ENCODE measurements at places on chromosomes 5 and 9.

DNA sequence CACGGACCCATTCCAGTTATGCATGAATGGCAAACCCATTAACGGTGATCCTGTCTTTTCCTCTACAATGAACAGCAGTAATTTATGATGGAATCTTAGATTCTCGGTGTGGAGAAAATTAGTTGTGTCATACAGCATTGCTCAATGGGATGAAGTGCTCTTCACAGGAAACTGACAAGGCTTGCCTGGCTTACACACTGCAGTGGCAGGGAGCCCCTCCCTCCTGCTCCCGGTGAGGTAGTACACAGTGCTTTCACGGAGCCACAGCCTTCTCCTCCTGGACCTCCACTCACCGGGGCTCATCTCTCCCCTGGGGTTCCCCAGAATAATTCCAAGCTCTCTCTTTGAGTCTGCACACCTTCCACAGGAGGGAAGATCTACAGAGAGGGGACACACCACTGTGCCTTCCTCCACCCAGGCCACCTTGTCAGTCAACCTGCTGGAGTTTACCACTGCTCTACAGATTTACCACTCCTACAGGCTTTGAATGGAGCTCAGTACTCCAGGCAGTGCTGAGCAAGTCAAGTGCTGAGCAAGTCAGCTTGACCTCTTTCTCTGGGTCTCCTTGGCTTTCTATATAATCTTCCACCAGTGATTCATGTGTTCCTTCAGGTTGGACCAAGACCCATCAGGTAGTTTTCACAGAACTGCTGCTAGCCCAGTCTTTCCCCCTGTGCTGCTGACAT lies 59.1 kb upstream of the TBC1D2 start:
- H3K27me3 ChIP-seq: no peaks in the 10 kb centered on the region
- no peaks in the 10 kb centered on the region for H3K4me1 ChIP-seq
- no peak for DNase-seq
- no peak overlapping the region for H3K27ac ChIP-seq
- no peak overlapping the region for H3K4me3 ChIP-seq

DNA sequence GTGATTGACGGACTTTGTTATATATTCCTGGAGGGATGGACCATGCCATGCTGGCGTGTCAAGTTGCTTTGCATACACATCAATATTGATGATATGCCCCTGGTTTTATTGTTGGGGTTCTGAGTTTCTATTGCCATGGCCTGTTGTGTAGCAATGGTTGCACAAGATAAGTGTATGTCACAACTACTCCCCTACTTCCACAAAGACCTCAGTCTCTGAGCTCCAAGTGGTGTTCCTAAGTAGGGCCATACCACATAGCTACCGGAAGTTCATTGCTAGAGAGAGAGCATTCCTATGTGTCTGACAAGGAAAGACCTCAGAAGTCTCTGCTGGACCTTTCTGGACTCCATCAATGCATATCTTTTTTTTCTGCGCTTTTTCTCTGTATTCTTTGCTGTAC lies 19.8 kb downstream of the TXNDC8 start:
- H3K27ac ChIP-seq: no peak overlapping the region
- H3K36me3 ChIP-seq: no peaks in the 10 kb centered on the region
- DNase-seq: no peak
- H3K27me3 ChIP-seq: no peaks in the 10 kb centered on the region

GRCh38 chr9:649128-650074 lies 192.1 kb upstream of the DMRT1 start:
- H3K27me3 ChIP-seq: no peaks in the 10 kb centered on the region
- H3K27ac ChIP-seq: no peak overlapping the region
- H3K4me1 ChIP-seq: peaks cover 15% of the 10 kb centered on the region
- H3K4me3 ChIP-seq: no peak overlapping the region

- peak within 1 kb of the TSS; percentile 27 for H3K27ac ChIP-seq
- H3K36me3 ChIP-seq: no peaks in the 10 kb centered on the region
These were observed at the start of gene SLC12A7 for GRCh38 chr5:1111727-1112289. SLC12A7 (minus strand) TSS chr5:1112063; CDS start chr5:1111991, 72 bp downstream.

DNA sequence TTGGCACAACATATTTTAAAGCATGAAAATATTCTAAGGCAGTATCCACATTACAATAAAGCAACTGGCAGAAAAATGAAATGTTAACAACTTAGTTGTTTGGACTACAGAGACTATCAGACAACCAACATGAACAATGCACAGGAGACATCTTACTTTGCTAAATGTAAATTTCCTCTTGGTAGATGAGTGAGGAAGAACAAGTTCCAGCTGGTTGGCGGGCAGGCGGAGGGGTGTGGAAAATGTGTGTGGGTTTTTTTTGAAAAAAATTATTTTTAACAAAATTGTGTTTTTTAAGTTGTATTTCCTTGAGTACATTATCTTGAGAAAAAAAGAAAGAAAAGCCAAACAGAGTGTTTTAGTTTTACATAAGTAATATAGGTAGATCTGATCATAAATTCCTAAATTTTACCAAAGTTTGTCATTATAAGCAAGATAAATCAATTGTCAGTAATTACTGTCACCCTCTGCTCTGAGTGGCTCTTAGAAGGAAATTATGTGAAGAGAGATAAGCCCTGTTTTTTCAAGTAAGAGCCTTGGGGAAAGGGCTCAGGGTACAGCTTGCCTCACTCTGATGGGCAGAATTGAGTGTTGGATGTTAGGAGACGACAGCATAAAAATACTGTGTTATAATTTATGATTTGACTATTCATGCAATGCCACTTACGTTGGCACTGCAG lies 42.5 kb downstream of the TMEM167A start:
- no peaks in the 10 kb centered on the region for H3K4me1 ChIP-seq
- H3K36me3 ChIP-seq: no peaks in the 10 kb centered on the region
- H3K27ac ChIP-seq: no peak overlapping the region
- no peaks in the 10 kb centered on the region for H3K27me3 ChIP-seq

Data from RWPE2 (cell line).